Breast epithelium (tissue), 4 donors: ENCODE measurements at places on chromosomes 12 and 14.

GRCh38 chr12:115828168-115828567, 449.3 kb downstream of the MED13L start:
- H3K27ac ChIP-seq, result no peak overlapping the region
- H3K4me3 ChIP-seq, result no peak overlapping the region
- no peaks in the 10 kb centered on the region for H3K36me3 ChIP-seq
- no peak for DNase-seq
- no peaks in the 10 kb centered on the region for H3K4me1 ChIP-seq

DNA sequence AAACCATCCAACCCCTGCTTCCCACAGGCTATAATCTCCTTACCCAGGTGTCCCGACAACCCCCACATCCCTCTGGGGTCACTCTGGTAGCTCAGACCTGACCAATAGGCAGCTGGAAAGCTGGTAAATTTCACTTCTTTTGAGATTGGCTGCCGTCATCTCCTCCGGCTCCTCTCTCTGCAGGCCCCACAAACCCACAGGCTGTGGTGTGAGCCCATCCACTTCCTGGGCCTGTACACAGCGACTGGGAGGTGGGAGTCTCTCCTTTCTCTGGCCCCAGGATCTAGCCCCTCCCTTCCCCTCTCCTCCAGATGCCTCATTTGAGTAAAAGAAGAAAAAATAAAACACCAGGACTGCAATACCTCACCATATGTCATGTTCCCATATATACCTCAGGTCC, 709 bp downstream of the INHBC start:
- no peak overlapping the region for H3K4me3 ChIP-seq
- H3K27me3 ChIP-seq, result no peaks in the 10 kb centered on the region
- no peaks in the 10 kb centered on the region for H3K36me3 ChIP-seq
- H3K27ac ChIP-seq, result no peak overlapping the region
- no peaks in the 10 kb centered on the region for H3K4me1 ChIP-seq

GRCh38 chr12:80491166-80491565, 47.1 kb downstream of the PTPRQ start:
- no peak for DNase-seq
- no peak overlapping the region for H3K4me3 ChIP-seq
- H3K36me3 ChIP-seq, result no peaks in the 10 kb centered on the region
- no peaks in the 10 kb centered on the region for H3K4me1 ChIP-seq
- H3K27me3 ChIP-seq, result no peaks in the 10 kb centered on the region

GRCh38 chr12:55673638-55674037, 34.1 kb downstream of the ITGA7 start:
- H3K27me3 ChIP-seq, result no peaks in the 10 kb centered on the region
- H3K36me3 ChIP-seq, result no peaks in the 10 kb centered on the region
- no peak overlapping the region for H3K4me3 ChIP-seq
- H3K4me1 ChIP-seq, result no peaks in the 10 kb centered on the region
- no peak overlapping the region for H3K27ac ChIP-seq

GRCh38 chr12:55850893-55851292, 8.2 kb upstream of the MMP19 start:
- DNase-seq, result no peak
- no peaks in the 10 kb centered on the region for H3K4me1 ChIP-seq
- H3K36me3 ChIP-seq, result no peaks in the 10 kb centered on the region
- no peaks in the 10 kb centered on the region for H3K27me3 ChIP-seq

GRCh38 chr12:52210186-52210924, 18.5 kb upstream of the KRT80 start:
- peak overlapping the region; percentile 18 for H3K27ac ChIP-seq
- H3K4me1 ChIP-seq, result no peaks in the 10 kb centered on the region
- no peaks in the 10 kb centered on the region for H3K27me3 ChIP-seq

DNA sequence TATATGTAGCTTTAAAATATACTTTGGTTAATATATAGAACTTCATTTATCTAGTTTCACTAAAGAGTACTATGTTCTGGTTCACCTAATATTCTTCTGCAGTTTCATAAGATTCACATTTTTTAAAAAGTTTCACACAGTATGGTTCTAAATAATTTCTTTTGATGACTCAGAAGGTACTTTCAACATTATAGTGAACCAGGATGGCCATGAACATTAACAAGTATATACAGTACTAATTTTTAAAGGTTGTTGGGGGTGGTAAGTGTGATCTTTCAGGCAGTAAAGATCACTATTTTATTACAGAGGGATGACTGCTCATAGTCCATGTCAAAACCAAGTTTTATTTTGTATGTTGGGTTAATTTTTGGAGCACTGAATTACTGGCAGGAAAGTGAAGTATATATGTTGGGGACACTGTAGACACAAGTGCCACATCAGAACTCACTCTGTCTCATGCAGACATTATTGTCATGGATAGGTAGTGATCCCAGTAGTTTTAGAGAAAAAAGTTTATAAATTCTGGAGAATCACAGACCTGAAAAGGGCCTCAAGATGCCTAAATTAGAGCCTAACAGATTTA, 60.0 kb downstream of the DCAF5 start:
- no peak for DNase-seq
- no peaks in the 10 kb centered on the region for H3K36me3 ChIP-seq
- H3K4me3 ChIP-seq, result no peak overlapping the region
- no peaks in the 10 kb centered on the region for H3K27me3 ChIP-seq
- peaks cover 11% of the 10 kb centered on the region for H3K4me1 ChIP-seq

DNA sequence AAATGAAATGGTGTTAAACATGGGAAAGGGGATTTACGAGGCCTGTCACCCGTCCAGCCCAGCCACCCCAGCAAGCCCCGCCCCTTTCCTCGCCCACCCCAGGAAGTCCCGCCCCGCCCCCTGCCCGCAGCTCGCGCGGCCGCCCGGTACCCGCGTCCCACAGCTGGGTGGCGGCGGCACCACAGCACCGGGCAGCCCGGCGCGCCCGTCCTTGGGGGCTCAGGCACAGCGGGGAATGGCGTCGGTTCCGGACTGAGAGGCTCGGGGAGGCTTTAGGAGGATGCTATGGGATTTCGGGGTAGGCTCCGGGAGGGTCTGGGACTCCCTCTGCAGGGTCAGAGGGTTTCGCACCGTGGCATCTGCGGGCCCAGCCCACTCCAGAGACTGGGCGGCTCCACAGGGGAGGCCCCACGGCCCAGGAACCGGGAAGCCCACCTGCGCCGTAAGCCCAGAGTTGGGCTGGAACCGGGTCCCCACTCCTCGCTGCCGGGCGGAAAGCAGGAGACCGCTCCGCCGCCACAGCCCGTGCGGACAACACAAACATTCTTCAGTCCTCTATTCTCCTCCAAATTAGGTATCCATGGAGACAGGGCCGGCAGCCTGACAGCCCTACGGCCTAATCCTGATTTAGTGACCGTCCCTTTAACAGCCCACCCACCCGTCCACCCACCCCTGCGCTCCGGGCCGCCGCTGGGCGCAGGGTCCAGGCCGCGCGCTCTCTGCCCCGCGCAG, 1.4 kb downstream of the FIGNL2 start:
- peak overlapping the region; percentile 54 for H3K4me3 ChIP-seq
- H3K36me3 ChIP-seq, result no peaks in the 10 kb centered on the region
- peak overlapping the region; percentile 82 for H3K27ac ChIP-seq
- no peaks in the 10 kb centered on the region for H3K4me1 ChIP-seq
- H3K27me3 ChIP-seq, result no peaks in the 10 kb centered on the region
- DNase-seq, result no peak

DNA sequence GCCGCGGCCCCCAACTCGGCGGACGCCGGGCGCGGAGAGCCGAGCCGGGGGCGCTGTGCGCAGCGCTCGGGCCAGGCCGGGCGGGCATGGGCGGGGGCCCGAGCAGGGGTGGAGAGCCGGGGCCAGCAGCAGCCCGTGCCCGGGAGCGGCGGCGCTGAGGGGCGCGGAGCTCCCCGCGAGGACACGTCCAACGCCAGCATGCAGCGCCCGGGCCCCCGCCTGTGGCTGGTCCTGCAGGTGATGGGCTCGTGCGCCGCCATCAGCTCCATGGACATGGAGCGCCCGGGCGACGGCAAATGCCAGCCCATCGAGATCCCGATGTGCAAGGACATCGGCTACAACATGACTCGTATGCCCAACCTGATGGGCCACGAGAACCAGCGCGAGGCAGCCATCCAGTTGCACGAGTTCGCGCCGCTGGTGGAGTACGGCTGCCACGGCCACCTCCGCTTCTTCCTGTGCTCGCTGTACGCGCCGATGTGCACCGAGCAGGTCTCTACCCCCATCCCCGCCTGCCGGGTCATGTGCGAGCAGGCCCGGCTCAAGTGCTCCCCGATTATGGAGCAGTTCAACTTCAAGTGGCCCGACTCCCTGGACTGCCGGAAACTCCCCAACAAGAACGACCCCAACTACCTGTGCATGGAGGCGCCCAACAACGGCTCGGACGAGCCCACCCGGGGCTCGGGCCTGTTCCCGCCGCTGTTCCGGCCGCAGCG, 639 bp downstream of the FZD10 start:
- no peaks in the 10 kb centered on the region for H3K36me3 ChIP-seq
- peak overlapping the region; percentile 88 for H3K4me3 ChIP-seq
- DNase-seq, result no peak
- H3K27me3 ChIP-seq, result peaks cover 18% of the 10 kb centered on the region
- H3K27ac ChIP-seq, result no peak overlapping the region

- no peaks in the 10 kb centered on the region for H3K36me3 ChIP-seq
- no peak overlapping the region for H3K27ac ChIP-seq
- no peak for DNase-seq
- H3K27me3 ChIP-seq, result no peaks in the 10 kb centered on the region
- no peak overlapping the region for H3K4me3 ChIP-seq
These were observed 23.0 kb downstream of the KCNJ8 start for GRCh38 chr12:21751517-21751916.

DNA sequence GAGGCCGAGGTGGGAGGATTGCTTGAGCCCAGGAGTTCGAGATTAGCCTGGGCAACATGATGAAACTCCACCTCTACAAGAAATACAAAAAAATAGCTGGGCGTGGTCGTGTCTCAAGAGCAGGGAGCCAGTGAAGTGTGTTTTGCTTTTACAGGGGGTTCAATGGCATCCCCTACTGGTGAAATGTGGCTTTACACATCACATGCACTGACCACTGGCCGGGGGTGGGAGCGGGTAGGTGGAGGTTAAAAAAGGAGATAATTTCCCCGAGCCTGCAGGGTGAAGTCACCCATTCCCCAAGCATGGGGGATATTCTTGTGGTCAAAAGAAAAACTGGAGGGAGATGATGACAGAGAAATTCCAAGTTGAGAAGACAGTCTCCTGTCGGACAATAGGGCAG, 63.6 kb upstream of the PWP1 start:
- H3K4me1 ChIP-seq, result no peaks in the 10 kb centered on the region
- no peak for DNase-seq
- no peak overlapping the region for H3K4me3 ChIP-seq

DNA sequence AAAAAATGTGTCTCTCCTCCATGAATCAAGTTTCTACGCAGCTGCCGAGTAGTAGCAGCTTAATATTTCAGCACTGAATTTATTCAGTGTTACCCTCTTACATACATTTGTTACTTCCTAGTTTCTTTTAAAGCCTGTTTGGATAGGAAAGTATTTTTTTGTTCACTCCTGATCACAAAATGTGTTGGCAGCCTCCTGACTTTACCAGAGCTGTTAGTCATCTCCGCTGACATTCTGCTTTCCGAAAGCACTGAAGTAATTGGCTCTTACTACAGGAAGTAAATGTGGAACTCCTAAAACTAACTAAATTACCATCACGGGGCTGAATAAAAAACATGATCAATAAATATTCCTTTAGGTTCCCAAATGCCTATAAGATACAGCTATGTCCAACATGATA, 225.5 kb downstream of the EPS8 start:
- no peaks in the 10 kb centered on the region for H3K36me3 ChIP-seq
- H3K4me3 ChIP-seq, result peak overlapping the region; percentile 20
- no peaks in the 10 kb centered on the region for H3K27me3 ChIP-seq

DNA sequence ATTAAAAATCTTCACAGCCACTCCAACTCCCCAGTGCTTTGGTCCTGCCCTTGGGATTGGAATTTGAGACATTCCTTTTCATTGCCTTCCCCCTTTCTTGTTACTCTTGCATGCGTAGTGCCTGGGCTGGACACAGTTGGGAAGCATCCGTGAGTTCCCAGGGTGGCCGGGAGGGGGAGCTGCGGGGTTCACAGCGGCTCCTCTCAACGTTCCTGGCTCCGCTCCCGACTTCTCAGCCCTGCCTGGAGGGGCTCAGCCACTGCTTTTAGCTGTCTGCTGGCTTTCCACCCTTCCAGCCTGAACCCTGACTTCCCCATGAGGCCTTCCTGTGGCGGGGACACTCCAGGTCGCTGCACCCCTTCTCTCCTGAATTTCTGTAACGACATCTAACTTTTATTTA, 3.2 kb downstream of the TEX52 start:
- no peaks in the 10 kb centered on the region for H3K27me3 ChIP-seq
- no peak overlapping the region for H3K4me3 ChIP-seq
- no peaks in the 10 kb centered on the region for H3K4me1 ChIP-seq
- no peaks in the 10 kb centered on the region for H3K36me3 ChIP-seq
- peak; percentile 80 for DNase-seq
- H3K27ac ChIP-seq, result no peak overlapping the region

DNA sequence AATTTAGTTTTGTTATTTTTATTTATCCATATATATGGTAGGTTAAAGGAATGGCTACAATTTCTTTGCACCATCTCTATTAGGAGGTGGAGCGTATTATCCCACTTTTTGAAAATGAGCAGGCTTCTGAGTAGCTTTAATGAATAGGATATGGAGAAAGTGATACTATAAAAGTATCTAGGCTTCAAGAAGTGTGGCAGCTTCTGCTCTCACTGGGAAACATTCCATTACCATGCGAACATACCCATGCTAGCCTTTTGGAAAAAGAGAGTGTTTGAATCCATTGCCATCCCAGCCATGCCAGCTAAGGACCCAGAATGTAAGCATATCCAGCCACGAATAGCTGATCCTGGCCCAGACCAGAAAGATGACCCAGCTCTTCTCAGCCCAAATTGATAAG, 107.3 kb downstream of the SLC38A4 start:
- no peak for DNase-seq
- H3K27ac ChIP-seq, result no peak overlapping the region
- H3K4me1 ChIP-seq, result no peaks in the 10 kb centered on the region
- H3K4me3 ChIP-seq, result no peak overlapping the region
- H3K27me3 ChIP-seq, result no peaks in the 10 kb centered on the region

DNA sequence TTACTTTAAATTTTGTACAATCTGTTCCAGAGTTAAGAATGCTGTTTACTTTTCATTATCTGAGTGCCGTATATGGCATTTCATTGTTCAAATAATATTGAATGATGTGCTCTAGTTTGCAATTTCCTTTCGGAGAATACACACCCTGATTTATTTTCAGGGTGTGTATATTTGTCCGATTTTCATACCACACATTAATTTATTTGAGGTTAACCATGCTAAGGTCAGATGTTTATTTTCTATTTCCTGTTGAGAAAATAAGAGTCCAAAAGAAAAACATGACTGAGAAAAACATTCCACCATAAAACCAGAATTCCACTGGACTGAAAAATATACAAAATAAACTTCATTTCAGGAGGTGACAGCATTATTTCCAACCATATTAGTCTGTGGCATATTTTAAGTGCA, 64.2 kb upstream of the OVCH1 start:
- H3K27me3 ChIP-seq, result no peaks in the 10 kb centered on the region
- H3K36me3 ChIP-seq, result no peaks in the 10 kb centered on the region
- H3K27ac ChIP-seq, result peak overlapping the region; percentile 86
- H3K4me3 ChIP-seq, result no peak overlapping the region
- no peaks in the 10 kb centered on the region for H3K4me1 ChIP-seq
